G401 (cell line): ENCODE measurements at places on chromosomes 11 and 22. TPM values are rescaled to one million over a fixed set of nuclear protein-coding genes. Genes with fewer than 3 reads are reported as not detected.

- no peak for DNase-seq
These were observed 99.8 kb downstream of the MICAL2 start for GRCh38 chr11:12210200-12210599.

IL18 gene
- not detected in 2 replicates for total RNA-seq

GRCh38 chr11:102453302-102453695 lies 734 bp upstream of the TMEM123 start:
- DNase-seq: peak; percentile 7

HEPHL1 gene
- total RNA-seq: not detected in 2 replicates

ANO1 gene
- total RNA-seq: not detected in 2 replicates

- DNase-seq: no peak
These were observed 24.5 kb upstream of the BLID start for GRCh38 chr11:122140500-122140899.
